ENCODE measurements at places on chromosomes 3 and 15.

DNA sequence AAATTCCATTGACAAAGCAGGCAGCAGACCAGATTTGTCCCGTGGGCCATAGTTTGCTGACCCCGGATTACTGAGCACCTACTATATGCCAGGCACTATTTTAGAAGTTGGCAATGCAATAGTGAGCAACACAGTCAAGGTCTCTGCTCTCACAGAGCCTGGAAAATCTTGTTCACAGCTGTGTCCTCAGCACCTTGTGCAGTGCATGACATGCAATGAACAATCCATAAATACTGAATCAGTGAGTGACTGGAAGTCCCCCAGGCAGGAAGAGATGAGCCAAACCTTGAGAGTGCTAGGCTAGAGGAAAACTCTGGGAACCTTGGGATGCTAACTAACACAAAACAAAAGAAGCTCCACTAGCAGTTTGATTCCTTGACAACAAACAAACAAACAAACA is 14.4 kb downstream of the TM4SF1 start:
- no peak for DNase-seq

- DNase-seq, result no peak
These were observed 91.1 kb upstream of the SLC24A5 start for GRCh38 chr15:48029642-48030041.

DNA sequence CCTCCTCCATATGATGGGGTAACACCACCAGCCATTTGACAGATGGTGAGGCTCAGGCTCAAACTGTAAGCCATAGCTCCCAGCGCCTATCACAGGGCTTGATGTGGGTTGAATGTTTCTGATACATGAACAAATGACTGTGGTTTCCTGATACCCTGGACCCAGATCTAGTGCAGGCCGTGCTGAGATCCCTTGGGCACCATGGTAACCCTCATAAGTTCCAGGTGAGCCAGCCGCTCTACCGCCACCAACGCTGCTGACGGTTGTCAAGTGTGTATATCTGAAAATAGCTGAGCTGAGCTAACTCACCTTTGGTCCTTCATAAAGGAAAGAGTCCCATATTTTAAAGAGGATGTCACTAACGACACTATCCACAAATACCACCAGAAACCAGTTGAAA is 74.5 kb downstream of the TBC1D2B start:
- DNase-seq, result no peak

DNA sequence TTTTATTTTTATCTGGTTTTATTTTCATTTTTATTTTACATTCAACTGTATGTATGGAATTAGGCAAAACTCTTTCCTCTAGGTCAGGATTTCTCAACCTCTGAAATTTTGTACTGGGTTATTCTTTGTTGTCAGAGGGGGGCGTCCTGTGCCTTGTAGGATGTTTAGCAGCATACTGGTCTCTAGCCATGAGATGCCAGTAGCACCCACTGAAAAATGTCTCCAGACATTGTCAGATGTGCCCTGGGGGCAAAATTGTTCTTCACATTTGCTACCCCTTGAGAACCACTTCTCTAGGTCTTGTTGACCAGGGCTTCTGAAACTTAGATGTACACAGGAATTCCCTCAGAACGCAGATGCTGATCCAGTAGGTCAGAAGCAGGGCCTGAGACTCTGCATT is 5.4 kb downstream of the CHRNA5 start:
- DNase-seq, result no peak

- no peak for DNase-seq
These were observed 99.4 kb downstream of the ADAMTS9 start for GRCh38 chr3:64588380-64588779.

- no peak for DNase-seq
These were observed 70.1 kb downstream of the CEMIP start for GRCh38 chr15:80849308-80849707.

DNA sequence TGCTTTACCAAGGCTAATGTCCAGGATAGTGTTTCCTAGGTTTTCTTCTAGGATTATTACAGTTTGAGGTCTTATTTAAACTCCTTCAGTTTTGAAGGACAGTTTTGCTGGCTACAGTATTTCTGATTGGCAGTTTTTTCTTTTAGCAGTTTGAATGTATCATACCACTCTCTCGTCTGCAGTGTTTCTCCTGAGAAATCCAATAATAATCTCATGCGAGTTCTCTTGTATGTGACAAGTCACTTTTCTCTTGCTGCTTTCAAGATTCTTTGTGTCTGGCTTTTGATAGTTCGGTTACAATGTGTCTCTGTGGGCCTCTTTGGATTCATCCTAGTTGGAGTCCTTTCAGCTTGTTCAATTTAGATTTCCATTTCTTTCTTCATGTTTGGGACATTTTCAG is 53.0 kb upstream of the EHHADH start:
- DNase-seq, result no peak

DNA sequence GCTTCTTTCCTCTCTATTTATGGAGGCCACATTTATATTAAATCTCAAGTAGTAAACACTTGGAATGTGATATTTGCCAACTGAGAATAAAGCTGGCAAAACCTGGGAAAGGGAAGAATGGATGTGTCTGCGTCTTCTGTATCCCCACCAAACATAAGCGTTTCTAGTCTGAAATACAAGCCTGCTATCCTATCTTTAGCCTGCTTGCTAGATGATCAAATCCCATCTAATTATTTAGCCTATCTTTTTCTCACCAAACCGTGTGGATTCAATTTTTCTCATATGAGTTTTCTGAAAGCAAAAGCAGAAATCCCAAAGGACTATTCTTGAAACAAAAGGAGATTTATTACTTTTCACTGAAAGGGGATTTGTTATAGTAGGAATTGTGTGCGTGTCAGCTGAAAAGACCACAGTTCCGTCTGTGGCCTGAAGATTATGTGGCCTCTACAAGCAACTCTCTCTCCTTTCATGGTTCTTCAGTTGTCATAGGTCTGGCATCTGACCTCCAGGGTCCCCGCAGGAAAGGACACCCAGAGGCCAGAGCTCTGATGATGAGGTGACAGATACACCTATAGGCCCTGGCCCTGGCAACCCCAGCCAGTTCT is 266.0 kb upstream of the MCTP2 start:
- DNase-seq, result no peak

DNA sequence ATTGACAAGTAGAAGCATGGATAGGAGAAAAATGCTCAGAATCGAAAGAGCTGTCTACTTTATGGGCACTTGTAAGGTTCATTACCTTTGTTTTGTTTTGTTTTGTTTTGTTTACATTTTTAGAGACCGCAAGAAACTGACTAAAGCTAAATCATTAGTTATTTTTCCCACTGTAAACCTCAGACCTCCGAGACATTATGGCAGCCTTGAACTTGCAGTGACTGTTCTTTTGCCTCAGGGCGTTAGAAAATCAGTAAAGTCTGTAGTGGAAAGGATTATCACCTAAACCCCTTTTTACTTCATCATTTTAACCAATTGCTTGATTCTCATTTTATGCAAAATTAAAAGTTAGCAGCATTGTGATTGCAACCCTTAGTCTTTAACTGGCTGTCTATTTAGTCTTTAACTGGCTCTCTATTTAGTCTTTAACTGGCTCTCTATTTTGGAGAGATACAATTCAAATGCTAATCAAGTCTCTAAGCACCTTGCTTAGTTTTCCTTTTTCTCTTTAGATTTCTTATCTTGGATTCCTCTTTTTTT is 383.3 kb upstream of the ROBO2 start:
- DNase-seq, result no peak

DNA sequence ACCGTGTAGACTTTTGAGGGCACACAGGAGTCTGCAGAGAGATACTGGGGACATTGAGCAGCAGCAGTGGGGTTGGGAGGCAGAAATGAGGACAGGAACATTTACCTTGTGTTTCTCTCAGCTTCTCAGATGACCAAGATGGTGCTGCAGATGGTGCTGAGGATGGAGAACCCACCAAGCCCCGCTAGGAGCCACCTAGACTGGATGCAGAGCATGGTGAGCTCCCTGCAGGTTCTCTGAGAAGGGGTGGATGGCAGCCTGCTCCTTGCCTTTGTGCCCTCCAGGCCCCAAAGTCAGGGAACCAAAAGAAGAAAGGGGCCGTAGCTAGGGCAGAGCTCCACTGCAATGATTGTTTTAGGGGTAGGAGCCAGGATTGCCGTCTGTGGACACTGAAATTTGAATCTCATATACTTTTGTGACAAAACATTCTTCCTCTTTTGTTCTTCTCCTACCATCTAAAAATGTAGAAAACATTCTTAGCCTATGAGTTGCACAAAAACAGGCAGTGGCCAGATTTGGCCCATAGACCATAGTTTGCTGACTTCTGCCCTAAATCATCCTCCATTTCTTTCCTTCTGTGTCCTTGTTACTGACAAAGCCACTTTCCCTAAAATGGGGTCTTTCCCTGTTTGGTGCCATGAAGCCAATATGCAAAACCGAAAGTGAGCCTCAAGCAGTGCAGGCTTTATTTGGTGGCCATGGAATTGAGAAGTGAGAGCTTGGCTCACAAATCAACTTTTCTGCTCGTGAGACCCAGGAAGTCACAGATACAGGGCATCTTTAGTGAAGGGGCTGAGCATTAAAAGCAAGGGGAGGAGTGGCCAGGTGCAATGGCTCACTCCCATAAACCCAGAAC is 11.9 kb upstream of the MUC20 start:
- DNase-seq, result no peak

DNA sequence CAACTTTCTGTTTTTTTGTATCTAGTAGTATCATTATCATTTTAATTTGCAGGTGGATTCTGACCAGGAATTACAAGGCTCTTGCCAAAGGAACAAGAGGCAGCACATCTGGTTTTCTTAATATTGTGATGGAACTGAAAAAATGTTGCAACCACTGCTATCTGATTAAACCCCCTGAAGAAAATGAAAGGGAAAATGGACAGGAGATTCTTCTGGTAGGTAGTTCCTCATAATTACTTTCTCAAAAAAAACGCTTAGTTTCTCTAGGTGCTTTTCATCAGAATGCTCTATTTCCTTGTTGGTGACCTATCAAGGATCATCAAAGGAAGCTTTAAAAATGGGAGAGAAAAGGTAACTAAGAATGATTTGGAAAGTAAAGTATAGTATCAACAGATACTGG is 71.6 kb downstream of the CHD2 start:
- DNase-seq, result no peak

DNA sequence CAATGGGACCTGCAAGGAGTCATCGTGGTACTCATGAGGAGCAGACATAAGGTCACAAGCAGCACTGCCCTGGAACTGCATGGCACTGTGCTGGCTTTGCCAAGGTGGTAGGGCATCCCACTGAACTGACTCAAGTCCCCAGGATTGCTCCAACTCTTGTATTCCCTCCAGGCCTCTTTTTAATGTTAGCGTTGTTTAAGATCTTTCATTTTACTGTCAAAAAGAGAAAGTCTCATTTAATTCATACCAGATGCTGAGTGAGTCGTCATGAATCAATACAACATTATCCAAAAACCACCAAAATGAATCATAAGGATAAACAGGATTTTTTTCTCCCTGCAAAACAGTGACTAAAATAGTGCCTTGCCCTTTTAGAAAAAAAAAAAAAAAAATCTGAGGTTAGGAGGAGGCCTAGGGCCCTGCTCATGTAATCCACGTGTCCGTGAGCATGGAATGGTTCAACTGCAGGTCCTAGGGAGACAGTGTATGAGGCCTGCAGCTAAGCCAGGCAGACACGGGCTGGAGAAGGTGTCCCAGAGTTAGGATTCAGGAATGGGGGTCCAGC is 36.7 kb upstream of the BLM start:
- DNase-seq, result no peak

DNA sequence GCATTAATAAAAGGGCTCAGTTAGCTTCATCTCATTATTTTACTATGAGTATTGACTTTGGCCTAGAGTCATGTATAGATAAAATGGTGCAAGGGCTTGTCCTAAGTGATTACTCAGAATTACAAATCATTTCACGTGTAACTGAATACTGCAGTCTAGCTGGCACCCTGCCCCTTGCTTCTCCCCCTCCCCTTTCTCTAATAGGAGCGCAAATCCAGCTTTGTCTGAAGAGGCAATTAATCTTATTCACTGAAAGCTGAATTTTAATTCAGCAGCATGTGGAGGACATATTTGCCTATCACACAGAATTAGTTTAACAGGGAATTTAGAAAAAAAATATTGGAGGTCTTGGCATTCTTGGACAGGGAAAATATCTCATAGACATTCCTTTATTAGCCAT is 412.1 kb upstream of the DPH6 start:
- DNase-seq, result no peak

GRCh38 chr15:56948000-56948763 is 29.7 kb downstream of the TCF12 start:
- no peak for DNase-seq

DNA sequence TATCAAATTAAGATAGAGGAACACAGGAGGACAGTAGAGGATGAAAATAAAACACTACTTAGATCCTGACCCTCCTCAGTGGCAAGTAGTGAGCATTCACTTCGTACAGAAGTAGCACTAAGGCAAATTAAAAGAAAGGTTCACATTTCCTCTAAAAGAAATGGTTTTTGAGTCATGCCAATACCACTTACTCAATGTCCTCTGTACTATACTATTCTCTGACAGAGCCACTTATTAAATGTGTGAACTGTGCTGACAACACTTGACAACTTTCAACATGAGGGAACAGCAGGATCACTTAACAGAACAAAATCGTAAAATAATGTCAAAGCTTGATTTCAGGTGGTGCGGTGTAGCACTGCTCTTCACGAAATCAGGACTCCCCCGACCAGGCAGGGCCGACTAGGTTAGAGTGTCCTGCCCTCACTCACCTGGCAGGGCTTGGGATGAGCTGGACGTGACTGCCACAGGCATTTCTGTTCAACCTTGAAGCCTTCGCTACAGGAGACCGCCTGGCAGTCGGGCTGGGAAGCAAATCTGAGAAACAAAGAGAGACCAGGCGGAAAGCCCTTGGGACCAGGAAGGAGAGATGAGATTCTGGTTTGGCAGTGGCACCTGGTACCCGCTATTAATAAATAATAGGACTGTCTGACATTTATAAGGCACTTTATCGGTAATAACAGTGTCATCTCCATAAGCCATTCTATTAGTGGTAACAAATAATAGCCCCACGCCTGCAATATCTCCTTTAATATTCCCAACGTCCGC is 611 bp upstream of the SLC27A2 start:
- DNase-seq, result no peak

- DNase-seq, result no peak
These were observed 66.4 kb upstream of the TRA2B start for GRCh38 chr3:186004209-186004608.

DNA sequence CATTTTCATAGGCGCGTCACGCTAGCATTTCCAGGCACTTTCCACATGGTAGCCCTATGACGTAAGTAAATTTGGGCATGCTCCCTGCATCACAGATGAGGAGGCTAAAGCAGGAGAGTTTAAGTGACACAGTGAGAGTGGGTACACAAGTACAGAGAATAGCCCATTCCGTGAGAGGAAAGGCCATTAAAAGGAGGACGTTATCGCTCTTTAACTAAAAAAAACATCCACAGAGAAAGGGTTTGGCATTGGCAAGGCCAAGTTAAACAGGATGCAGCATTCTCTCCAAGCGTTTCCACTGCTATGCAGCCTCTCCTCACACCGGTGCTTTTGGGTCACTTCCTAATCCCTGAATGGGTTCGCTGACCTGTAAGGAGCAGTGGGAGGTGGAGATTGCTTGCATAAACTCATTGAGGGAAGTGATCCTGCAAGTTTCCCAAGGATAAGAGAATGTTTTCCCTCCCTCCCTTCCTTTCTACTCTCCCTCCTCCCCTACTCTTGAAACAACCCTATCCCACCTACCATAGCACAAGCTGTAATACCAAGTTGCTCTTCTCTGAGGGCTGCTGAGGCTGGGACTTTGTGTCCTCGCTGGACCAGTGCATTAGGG is 147.7 kb downstream of the VGLL4 start:
- no peak for DNase-seq

GRCh38 chr15:31047437-31047836 is 54.1 kb downstream of the TRPM1 start:
- no peak for DNase-seq
